ENCODE measurements at places on chromosomes 5 and 9.

DNA sequence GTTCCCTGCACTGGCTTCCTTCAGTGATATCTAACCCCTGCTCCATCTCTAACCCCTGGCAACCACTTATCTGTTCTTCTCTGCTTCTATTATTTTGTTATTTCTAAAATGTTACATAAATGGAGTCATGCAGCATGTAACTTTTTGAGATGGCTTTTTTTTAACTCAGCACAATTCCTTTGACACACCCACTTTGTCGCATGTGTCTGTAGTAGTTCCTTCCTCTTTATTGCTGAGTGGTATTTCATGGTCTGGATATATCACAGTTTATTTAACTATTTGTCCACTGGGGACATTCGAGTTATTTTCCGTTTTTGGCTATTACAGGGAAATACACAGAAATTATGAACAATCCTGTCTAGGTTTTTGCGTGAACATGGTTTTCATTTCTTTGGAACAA lies 200.2 kb downstream of the TRIO start:
- no peak for DNase-seq

DNA sequence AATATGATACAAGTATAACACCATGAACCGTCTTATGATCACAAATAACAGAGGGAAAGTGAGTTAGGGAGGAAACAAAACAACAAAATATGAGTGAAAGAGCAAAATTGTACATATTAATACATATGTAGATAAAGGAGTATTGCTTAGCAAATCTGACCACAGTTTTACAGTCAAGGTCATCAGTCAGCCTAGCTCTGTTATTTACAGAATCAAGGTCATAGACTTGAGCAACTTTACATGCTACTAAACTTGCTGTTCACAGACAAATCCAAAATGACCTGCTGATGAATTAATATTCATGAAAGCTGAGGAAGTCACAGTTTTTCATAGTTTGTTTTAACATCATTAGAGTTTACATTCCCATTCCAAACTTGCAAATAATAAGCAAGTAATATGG lies 1387.7 kb upstream of the ACO1 start:
- DNase-seq, result no peak

DNA sequence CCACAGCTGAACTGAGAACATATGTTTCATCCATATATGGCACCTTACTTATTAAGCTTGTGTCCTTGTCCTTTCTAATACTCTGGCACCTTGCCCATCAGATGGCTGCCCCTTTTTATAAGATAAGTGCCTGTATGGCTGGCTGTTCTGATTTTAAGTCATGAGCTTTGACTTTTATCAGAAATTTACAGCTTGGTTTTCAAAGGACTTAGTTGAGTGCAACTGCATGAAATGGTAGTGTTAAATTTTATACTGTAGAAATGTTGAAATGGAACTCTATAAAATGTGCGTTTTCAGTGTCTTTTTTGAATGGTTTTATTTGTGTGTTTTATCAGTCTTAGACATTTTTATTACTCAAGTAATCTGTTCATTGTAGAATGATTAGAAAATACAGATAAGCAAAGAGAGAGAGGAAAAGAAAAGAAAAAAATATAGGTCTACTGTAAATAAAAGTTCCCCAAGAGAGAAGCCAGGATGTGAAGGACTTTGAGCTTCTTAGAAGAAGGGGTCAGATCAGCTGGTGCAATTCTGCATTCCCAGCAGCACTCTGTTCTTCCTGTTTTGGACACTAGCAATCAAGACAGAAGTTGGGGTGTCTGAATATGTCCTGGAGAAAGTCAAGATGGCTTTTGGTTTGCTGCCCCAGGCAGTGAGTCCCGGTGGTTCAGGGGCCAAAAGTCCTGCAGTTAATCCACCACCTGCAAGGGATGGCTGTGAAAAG lies 38.9 kb downstream of the ARHGAP26 start:
- no peak for DNase-seq

DNA sequence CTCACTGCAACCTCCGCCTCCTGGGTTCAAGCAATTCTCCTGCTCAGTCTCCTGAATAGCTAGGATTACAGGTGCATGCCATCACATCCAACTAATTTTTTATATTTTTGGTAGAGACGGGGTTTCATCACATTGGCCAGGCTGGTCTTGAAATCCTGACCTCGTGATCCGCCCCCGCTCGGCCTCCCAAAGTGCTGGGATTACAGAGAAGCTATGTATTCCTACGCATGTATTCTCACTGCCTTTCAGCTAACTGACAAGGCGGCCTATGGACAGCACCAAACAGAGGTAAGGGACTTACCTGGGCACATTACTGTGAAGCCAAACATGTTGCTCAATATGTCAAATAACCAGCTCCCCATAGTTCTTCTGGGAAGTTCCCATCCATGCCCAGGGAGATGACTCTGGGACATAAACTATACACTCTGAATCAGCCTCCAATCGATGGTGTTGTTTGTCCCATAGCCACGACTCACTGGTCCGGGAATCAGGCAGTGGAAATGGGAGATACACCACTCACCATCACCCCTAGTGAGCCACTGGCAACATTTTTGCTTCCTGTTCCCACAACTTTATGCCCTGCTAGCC lies 114.6 kb downstream of the SYK start:
- no peak for DNase-seq

GRCh38 chr5:97979740-97980139 lies 793.7 kb upstream of the RGMB start:
- DNase-seq, result no peak

GRCh38 chr9:68872026-68872501 lies 141.8 kb downstream of the PRKACG start:
- DNase-seq, result no peak

DNA sequence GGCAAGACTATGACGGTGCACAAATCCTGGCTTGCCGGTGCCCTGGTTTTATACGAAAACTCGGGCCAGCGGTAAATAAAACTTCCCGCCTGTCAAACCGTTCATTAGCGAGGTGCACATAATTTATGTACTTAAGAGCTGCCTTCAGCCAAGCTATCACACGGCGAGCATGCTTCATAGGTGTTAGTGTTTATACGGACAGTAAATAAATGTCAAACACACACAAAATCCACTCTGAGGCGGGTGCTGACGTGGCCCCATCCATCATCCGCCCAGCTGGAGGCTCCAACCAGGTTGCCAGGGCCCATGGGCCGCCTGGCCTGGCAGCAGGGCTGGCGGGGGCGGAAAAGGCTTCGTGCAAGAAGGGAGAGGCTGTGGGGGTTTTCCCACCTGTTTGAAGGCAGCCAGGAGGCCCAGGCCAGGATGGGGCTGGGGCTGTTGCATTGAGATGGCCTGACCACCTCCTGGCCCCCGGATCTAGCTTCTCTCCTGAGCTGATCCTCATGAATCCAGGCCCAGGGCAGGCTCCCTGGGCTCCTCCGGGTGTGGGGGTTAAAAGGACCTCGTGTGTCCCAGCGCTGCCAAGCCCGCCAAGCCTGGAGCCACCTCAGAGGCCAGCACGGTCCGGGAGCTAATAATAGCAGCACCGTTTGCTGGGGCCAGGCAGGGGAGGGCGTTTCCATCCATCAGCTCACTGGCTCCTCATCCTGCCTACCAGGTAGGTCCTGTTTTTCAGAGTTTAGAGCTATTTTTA lies 43.2 kb downstream of the BARX1 start:
- DNase-seq, result no peak

DNA sequence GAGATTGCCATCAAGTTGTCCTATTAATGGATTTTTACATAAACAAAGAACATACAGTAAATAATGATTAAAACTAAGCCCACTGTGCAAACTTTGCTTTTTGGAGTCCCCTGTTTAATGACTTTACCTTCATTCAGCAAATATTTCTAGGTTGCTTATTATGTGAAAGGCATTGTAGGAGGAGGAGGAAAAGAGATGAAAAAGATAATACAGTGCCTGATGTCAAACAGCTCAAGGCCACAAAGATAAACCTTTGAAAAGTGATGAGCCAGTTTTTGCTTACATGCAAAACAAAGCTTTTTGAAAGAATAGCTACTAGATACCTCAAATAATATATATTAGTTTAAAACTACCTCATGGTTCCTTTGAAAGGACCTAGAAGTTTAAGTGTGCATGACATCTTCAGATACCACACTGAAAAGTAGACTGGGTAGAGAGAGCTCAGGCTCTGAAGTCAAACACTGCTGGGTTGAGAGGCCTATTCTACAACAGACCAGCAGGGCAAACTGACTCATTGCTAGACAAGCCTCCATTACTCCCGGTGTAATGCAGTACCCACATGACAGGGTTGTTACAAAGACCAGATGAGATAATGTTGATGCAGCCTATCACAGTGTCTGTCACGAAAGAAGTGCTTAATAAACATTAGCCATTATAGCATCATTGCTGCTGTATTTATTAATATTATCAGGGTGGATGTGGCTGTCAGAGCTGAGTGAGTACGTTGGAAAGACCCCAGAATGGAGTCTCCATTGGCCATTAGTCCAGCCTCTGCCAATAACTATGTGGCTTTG lies 11.8 kb downstream of the DEPDC1B start:
- DNase-seq, result no peak

DNA sequence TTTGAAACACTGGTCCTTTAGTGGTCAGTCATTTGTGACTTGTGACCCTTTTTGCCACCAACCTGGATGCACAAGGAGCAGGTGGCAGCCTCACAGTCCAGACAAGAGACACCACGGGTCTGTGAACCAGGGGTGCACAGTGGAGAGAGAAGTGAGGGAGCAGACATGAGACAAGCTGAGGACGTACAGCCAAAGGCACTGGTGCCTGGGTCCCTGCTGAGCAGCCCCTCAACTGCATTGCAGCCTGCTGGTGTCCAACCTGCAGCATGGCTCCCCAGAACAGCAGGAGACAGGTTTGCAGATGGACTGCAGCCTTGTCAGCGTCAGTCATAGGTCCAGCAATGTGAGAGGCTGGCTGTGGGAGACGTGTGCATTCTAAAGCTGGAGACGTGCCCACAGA lies 124.2 kb upstream of the FSTL4 start:
- no peak for DNase-seq

- no peak for DNase-seq
Measured at GRCh38 chr5:107766439-107766838, 95.7 kb upstream of the EFNA5 start.

GRCh38 chr9:125343518-125344275 lies 82.1 kb downstream of the GAPVD1 start:
- DNase-seq, result no peak

DNA sequence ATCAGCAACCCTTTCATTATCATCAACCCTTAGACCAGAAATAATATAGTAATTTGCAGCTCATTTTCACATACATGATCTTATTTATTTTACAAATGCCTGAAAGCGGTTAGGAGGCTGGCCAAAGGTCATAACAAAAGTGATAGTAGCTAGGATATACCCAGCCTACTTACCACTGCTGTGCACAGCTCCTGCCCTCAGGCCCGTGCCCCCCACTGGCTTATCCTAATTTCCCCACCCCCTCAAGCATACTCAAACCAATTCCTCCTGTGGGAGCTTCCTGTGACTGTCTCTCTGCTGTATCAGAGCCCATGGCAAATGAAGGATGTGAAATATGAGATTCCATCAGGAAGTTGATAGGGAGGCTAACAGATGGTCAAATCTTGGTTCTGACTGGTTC lies 14.8 kb downstream of the FAM219A start:
- DNase-seq, result no peak

DNA sequence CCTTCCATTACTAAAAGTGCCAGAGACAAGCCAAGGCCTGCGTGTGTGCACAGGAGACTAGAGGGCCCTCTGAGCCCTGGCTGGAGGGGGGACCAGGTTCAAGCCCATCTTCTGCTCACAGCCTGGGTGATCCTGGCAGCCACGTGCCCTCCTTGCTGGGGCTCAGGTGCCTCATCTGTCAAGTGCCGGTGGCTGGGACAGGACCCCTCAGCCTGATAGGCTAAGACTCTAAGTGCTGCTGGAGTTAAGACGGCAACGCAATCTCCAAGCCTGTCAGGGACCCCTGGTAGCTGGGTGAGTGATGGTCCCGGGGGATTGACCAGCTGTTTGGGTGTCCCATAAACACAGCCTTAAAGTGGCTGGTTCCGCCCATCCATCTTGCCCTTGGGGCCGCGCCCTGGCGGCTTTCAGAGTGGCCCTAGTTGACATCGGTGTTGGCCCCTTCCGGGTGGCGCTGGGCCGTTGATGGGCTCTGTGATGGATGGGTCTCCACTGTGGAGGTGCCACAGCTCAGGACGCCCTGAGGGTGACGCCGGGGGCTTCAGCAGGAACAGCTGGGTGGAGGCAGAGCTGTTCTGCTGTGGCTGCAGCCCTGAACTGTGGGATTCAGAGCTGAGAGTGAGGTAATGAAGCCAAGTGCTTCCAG lies 136.2 kb downstream of the BARX1 start:
- DNase-seq, result no peak

- DNase-seq, result no peak
Measured at GRCh38 chr5:122967085-122967484, 69.4 kb downstream of the PPIC start.

DNA sequence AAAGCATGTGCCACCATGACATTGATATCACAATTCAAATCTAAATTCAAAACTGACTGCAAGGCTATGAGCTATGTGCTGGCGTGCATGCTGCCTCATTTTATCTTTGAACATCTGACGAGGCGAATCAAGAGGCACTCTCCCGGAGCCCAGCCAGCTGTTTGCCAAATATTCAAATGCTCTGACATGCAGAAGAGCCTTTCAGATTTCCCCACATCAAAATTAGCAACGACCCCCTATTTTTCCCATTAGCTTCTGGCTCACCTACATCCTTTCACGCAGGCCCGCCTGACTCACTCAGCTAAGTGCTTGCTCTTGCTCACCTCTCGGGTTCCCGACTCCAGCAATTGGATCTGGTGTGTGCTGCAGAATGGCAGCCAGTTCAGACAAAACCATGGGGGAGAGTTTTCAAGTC lies 159.0 kb downstream of the NR2F1-AS1 start:
- DNase-seq, result no peak

DNA sequence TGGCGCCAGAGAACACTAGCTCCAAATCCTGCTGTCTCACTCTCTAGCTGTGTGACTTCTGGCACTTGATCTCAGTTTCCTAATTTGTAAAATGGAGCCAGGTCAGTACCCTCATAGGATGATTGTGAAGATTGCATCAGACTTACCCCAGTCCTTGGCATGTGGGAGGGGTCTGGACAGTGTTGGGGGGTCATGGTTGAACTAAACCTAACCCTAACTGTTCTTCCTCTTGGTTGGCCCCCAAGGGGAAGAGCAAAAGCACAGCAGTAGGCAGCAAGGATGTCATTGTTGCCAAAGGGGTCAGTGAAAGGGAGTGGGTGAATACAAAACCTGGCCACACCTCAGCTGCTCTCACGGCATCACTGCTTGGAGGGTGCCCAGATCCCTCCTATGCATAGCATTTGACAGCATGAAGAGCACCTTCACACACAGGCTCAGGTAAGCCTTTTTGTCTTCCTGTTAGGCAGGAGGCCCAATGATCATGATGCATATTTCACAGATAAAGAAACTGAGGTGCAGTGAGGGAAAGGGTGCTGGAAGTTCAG lies 15.7 kb upstream of the CXCL14 start:
- no peak for DNase-seq

DNA sequence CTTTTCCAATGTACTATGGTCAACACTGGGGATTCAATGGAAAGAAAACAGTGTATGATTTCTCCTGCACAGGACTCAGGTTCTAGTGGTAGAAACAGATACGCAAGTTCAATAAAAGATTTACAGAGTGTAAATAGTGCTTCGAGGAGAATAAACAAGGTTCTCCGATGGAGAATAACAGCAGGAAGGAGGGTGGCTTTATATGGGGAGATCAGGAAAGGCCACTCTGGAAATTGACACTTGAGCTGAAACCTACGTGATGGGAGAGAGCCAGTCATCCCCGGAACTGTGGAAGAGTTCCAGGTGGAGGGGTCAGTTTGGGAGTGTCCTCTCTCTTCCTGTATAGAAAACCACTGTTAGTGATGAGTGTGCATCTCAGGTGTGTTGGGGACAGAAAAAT lies 65.9 kb downstream of the GARNL3 start:
- DNase-seq, result no peak

All from activated CD8-positive, alpha-beta memory T cell treated with anti-CD3 and anti-CD28 coated beads for 48 hours (primary cell).